ENCODE measurements at places on chromosomes 16 and 17.

- DNase-seq = no peak
Measured at GRCh38 chr16:11175106-11175786, 80.8 kb downstream of the SOCS1 start.

DNA sequence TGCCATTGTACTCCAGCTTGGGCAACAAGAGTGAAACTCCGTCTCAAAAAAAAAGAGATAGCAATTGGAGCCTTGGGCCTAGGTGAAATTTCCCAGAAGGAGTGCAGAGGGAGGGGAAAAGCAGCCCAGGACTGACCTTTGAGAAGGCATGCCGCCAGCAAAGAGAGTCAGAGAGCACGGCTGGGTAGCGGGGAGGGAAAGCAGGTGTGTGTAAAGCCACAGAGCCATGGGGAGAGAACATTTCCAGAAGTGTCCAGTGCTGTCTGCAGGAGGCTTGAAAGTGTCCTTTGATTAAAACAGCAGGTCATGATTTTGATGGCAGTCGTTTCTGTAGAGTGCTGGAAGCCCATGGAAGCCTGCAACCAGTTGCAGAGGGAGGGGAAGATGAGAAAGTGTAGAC is 8.1 kb downstream of the C16orf54 start:
- no peak for DNase-seq

GRCh38 chr16:75378616-75379015 is 54.7 kb downstream of the CFDP1 start:
- no peak for DNase-seq

- no peak for DNase-seq
Measured at GRCh38 chr17:49438436-49439278, 24.0 kb upstream of the PHB1 start.

GRCh38 chr16:86631444-86631843 is 53.1 kb downstream of the FOXL1 start:
- no peak for DNase-seq

DNA sequence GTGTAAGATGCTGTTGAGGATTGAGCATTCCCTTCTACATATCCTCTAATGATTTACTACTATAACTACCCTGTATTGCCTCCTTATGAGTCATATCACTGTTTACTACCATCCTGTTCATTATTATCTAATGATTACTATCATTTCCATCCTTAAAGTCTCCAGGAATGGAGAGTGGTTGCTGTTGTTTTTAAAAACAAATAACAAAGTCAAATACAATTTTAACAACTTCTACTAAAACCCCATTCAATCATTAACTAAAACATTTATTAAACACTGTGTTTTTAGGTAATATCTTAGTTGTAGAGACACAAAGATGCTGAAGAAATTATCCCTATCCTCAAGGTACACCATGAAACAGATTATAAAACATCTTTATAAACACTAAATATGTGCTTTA is 126.9 kb downstream of the BRIP1 start:
- DNase-seq = no peak

DNA sequence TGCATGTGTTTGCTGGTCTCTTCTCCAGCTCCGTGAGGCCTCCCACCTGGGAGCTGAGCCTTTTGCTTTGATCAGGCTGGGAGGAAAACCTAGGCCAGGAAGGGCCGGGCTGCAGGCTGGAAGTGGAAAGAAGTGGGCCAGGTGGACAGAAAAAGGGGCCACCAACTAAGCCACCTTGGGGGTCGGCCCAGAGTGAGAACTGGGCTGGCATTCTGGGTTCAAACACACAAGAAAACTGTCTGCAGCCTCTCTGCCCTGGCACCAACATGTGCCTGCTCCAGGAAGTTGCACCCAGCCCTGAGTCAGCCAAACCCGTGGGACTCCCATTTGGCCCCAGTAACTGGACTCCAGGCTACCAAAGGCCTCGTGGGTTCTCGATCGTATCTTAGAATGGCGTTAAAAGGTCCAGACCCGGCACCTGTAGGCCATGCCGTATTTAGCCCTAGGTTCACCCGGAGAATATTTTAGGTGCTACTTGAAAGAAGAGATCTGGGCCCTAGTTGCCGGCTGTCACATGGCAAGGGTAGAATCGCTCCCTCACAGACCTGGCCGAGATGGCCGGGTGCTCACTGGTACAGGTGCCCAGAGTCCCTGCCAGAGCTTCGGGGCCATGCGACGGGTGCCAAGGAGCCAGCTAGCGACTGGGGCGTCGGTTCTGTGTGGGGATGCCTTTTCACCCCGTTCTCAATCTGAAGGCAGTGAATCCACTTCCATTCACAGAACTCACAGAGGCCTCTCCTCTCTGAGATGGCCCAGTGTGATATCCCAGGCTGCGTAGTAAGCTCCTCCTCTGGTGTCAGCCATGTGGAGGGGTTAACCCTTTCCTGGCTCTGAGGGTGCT is 236.6 kb downstream of the MRTFB start:
- no peak for DNase-seq

DNA sequence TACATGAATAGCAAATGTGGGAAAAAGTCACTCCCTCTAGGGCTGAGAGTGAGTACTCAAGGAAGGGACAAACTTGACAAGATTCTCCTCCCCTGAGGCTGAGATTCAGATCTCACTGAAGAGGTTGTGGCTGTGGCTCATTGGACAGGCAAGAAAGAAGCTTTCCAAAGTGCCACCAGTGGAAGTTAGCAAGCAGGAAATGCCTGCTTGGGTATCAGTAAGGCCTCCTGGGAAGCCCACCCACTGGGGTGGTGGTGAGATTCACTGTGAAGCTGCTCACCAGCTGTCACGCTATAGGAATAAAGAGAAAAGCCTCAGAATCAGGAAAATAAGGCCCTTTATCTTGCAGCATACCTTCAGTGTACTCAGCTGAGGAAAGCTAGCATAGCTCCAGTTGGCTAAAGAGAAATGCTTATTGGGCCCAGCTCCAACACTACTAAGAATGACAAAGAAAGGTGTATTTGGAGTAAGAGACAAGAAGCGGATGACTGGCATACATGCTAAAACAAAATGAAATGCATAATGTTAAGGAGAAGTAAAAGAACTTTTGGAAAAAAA is 274.4 kb upstream of the TOM1L1 start:
- no peak for DNase-seq

- no peak for DNase-seq
Measured at GRCh38 chr17:71423871-71424546, 696.8 kb upstream of the SOX9 start.

DNA sequence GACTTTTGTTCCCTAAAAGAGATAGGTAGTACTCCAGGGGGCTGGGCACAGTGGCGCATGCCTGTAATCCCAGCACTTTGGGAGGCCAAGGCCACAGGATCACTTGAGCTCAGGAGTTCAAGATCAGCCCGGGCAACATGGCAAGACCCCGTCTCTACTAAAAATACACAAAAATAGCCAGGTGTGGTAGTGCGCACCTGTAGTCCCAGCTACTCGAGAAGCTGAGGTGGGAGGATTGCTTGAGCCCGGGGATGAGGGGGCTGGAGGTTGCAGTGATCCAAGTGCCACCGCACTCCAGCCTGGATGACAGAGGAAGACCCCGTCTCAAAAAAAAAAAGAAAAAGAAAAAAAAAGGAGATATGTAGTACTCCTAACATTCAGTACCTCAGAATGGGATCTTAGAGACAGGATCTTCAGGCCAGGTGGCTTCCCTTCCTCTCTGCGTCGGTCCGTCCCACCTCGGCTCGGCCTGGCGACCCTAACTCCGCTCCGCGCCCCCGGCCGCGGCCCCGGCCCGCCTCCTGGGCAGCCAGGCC is 89.6 kb downstream of the CDC27 start:
- DNase-seq = no peak
